ENCODE measurements at places on chromosomes 5 and 9. TPM values are rescaled to one million over a fixed set of nuclear protein-coding genes. Genes with fewer than 3 reads are reported as not detected.

Gene DNM1
- polyA plus RNA-seq, result 76.6 TPM

Gene PROB1
- polyA plus RNA-seq, result 0.65 TPM

Gene SERF1A
- polyA plus RNA-seq, result 14.5 TPM

Gene IGFBPL1
- polyA plus RNA-seq, result 1.4 TPM

Gene FAM193B
- polyA plus RNA-seq, result 87.1 TPM

Gene LIX1
- polyA plus RNA-seq, result 0.75 TPM

Gene DNAJB5
- 12.5 TPM for polyA plus RNA-seq

Gene OR13C8
- polyA plus RNA-seq, result not detected

Data from right lung (tissue), 10 donors.